Left ventricle myocardium inferior (tissue), 1 donor: ENCODE measurements at places on chromosomes 11 and 22. TPM values are rescaled to one million over a fixed set of nuclear protein-coding genes. Genes with fewer than 3 reads are reported as not detected.

Gene CREBZF
- 12.9 TPM for total RNA-seq

Gene CNGA4
- not detected for total RNA-seq

Gene CPT1A
- total RNA-seq: 73.1 TPM

Gene PLA2G3
- not detected for total RNA-seq

Gene SSRP1
- 34.6 TPM for total RNA-seq

Gene NAP1L4
- 175 TPM for total RNA-seq

Gene IGLL5
- total RNA-seq: 0.47 TPM

Gene APOL5
- not detected for total RNA-seq
